ENCODE measurements at places on chromosomes 11 and 22. TPM values are rescaled to one million over a fixed set of nuclear protein-coding genes. Genes with fewer than 3 reads are reported as not detected.
A peak's percentile ranks its signal among the peaks of the same experiment; 100 is the strongest.

MCAM gene
- 48.4 TPM for total RNA-seq

DNA sequence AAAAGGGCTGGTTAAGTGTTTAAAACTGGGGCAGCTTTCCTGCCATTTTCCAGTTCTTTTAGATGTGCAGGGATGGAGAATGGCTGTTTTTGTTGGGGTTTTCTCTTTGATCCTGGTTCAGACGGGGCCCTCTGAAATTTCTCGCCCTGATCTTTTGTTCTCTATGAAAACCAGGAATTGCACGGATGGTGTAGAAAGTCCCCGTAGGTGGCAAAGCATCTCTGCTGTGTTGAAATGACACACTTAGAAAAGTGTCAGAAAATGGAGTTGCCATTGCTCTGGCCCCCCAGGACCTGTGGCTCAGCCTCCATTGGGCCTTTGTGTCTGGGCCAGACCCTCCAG lies 63.0 kb downstream of the PARVB start:
- DNase-seq, result no peak

DNA sequence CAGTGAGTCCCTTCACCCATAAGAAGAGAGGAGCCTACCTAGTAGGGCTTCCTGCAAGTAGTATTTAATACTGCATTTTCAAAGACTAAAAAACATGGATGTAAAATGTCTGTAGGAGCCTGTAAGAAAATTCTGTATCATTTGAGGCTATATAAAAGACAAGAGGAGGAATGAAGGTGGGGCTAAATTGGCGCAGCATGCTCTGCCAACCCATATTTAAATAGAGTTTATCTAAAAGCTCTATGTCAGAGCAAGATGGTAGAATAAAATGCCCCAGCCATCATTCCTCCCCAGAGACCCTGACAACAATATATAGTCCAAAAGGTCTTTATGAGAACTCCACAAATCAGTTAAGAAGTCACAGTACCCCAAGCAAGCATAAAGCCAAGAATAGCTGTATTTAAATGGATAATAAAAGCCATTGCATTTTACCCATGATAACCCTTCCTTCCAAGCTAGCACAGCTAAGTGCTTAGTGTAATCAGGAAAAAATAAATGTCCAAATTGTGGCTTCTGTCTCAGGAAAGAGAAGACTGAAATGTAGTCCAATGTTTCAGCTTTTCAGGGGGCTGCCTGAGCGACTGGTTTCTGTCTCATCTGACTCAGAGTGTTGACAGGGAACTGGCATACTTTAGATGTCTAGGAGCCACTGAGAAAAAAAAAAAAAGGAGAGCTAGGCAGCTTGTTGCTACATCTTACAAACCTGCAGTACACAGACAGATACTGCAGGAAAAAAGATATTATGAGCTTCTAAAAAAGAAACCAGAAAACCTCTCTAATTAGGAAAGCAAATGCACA lies 258.6 kb downstream of the METTL15 start:
- DNase-seq, result no peak

SYT9 gene
- 0.20 TPM for total RNA-seq

DNA sequence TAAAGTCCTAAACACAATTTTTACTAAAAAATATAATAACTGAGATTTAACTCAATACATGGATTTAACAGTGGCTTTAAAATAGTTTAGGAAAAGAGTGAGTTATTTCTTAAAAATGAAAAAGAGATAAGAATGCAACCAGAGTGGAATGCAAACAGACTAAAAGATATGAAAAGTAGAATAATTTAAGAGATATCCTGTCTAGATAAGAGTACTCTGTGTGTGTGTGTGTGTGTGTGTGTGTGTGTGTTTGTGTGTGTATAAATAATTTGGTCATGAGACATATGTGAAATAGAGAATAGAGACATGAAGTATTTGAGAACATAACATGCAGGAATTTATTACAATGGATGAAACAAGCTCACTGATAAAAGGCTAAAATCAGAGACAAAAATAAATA lies 986.9 kb upstream of the CHORDC1 start:
- DNase-seq, result no peak

SLC6A5 gene
- total RNA-seq, result not detected

DNA sequence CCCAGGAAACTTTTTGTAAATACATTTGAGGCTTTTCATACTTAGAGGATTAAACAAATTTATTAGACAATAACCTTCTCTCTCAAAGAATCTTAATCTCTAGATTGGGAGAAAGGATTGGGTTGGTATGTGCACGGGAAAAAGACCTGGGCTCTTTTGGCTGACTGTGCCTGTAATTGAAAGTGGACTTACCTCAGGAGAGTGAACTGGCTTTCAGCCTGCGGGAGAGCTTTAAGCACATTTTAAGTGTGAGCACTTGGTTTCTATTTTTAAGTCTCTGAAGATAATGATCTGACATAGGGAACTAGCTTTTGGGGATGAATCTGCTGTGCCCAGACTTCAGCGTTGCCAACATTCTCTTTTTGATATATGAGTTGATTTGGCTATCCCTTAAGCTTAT lies 35.8 kb downstream of the UVRAG start:
- DNase-seq, result peak; percentile 12

GRCh38 chr11:57131080-57131790 lies 50.5 kb upstream of the LRRC55 start:
- DNase-seq, result peak; percentile 41

DNA sequence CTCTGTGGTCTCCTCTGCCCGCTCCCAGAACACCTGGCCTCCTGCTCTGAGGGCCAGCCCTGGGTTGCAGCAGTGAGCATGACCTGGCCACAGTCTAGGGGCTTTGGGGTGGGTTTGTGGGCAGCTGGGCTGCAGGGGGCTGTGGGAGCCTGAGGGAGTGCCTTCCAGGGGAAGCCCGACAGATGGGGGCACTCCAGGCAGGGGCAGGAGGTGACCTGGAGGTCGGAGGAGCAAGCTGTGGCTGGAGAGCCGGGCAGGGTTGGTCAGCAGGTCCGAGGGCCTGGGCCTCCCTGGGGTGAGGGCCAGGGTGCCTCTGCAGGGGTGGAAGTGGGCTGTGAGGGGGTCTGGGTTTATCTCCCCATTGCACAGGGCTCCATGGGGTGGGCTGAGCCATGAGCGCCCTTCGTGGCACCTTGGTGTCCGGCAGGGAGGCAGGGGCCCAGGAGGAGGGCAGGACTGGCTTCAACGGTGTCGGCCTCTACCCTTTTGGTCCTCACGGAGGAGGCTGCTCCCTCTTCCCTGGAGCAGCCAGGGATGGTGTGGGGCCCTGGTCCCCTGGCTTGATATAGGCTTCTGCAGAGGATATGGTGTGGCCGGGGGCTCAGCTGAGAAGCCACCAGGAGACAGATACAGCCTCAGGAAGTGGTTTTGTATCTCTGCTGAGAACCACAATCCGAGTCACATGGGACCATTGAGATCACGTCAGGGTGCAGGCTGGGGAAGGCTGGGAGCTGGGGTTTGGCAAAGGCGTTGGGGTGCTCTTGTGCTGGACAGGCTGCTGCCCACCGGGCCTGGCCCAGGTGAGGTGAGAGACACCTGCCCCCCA lies 22.3 kb downstream of the KCNQ1 start:
- DNase-seq, result no peak

CSF2RB gene
- 1.4 TPM for total RNA-seq

- peak; percentile 44 for DNase-seq
Measured at GRCh38 chr11:122170815-122171475, 54.9 kb upstream of the BLID start.

GRCh38 chr11:102144357-102145355 lies 34.4 kb downstream of the YAP1 start:
- DNase-seq, result peak; percentile 34

- DNase-seq, result no peak
Measured at GRCh38 chr11:11308249-11308648, 44.8 kb downstream of the CSNK2A3 start.

DNA sequence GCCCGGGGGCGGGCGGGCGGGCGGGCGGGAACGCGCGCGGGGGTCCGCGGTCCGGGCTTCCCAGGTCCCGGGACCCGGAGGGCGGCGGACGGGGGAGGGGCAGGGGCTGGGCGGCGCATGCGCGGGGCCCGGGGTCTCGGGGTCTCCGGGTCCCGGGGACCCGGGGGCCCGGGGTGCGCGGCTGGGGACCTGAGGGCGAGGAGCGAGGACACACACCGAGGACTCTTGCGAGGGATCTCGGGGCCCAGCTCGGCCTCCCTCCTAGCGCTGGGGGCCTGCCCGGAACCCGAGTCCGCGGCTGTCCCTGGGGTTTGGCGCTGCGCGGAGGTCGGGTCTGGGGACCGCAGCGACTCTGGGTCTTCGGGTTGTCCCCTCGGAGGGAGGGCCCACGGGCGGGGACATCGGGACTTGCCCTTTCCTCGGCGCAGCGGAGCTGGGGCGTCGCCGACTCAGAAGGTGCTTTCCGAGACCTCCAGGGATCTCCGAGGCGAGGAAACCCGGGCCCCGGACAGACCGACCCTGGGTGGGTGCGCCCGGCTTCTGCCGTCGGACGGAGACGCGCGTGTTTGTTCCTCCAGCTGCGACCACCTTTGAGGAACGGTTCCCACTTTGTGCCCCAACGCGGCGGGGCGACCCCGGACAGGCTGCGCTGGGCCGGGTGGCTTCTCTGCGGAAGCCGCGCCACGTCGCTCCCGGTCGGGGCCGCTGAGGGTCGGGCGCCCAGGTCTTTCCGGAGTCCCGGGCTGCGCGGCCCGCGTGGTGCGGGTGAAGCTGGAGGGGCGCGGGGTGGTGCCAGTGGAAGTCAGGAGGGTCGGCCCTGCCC lies 540 bp downstream of the PPARA start:
- no peak for DNase-seq

- peak; percentile 38 for DNase-seq
Measured at GRCh38 chr11:63042596-63042995, 27.0 kb upstream of the SLC22A8 start.

GRCh38 chr22:19522881-19523239 lies 1.4 kb downstream of the CLDN5 start:
- DNase-seq, result peak; percentile 18

- no peak for DNase-seq
Measured at GRCh38 chr11:64250415-64251015, 815 bp upstream of the PLCB3 start.

MRE11 gene
- total RNA-seq, result 10.2 TPM

DNA sequence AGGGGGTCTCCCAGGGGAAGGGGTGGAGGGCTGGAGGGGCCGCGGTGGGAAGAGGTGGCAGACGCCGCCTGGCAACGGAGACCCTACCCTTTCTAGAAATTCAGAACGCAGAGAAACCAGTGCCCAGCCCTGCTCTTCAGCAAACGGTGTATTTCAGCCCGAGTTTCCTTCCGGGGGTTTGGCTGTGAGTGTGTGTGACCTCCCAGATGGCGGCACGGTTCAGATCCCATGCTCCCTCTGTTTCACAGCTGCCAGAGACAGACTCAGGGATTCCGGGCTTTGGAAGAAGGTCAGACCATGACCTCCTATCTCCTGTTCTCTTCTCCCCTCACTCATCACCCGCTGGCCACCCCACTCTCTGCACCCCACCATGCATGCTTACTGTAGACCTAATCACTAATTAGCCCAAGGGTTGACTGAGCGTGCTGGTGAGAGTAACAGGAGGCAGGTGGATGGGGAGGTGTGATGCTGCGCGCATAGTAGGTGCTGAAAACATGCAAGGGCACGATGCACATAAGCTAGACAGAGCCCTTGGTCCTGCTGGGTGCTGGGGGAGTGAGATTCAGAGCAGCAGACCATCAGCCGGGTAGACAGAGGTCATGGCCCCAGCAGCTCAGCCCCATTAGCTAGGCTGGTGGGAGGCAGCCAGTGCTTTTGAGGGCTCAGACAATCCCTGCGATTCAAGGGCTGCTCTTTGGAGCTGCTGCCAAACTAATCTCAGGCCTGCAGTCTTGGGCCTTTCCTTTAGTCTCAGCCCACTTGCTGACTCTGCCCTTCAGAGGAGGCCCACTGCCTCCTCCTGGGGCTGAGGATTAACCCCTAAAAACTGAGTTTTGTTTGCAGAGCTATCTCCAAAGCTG lies 256.5 kb upstream of the CADM1 start:
- DNase-seq, result no peak

- peak; percentile 58 for DNase-seq
Measured at GRCh38 chr11:96014217-96014616, 90.3 kb upstream of the MTMR2 start.

GRCh38 chr11:36035454-36035853 lies 91.6 kb downstream of the LDLRAD3 start:
- DNase-seq, result no peak

CASP5 gene
- total RNA-seq, result not detected

DNA sequence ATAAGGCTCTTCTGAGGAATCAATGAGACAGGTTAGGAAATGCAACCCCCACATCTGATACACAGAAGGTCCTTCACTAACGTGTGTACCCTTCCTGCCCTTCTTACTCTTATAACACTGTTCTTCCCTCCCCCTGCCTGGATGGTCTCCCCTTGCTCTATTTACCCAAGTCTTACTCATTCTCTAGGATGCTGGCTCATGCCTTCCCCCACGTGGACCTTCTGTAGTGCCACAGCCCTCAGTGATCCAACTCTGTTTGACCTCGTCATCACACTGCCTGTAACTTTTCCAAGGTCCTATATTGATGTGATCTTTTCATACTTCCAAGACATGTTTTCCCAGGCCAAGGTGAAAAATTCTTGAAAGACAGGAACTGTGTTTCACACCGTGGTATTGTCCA lies 79.8 kb downstream of the C11orf58 start:
- DNase-seq, result peak; percentile 37
